ENCODE measurements at places on chromosomes 2 and 18.
A peak's percentile ranks its signal among the peaks of the same experiment; 100 is the strongest.

DNA sequence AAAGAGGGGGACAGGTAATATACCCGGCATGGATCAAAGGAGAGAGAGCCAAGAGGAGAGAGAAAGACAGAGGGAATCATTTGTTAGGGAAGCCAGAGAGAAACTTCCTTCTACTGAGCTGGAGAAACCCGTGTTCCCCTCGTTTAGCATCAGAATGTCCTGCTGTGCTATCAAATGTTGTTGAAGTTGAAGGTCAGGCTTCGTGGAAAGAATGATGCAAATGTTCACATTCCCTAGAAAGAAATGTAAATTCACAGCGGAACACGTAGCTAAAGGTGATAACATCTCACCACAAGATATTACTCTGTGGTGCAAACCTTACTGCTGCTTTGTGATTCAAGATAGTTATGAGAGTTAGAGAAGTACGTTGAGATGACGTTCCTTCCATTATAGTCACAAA, 258.1 kb downstream of the LNPK start:
- no peak for DNase-seq

DNA sequence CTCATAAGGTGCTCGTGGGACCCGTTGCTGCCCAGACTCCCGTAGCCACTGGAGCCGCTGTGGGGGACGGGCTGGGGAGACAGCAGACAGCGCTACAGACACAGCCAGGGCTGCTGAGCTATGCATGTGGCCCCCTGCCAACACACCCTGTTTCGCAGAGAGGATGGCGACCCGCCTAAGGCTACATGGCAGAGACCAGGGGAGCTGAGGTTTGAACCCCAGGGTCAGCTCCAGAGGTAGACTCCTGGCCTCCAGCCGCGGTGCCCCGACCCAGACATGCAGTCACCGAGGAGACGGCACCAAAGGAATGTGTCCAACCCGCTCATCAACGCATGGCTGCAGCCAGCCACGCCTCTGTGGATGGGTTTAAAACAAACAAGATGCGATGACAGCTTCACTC, 21.0 kb upstream of the HES6 start:
- no peak for DNase-seq

- DNase-seq, result no peak
These were observed 1.1 kb downstream of the DNAJC27 start for GRCh38 chr2:24970483-24971285.

- DNase-seq, result no peak
These were observed 250.8 kb upstream of the CTAGE1 start for GRCh38 chr18:22668496-22668895.

DNA sequence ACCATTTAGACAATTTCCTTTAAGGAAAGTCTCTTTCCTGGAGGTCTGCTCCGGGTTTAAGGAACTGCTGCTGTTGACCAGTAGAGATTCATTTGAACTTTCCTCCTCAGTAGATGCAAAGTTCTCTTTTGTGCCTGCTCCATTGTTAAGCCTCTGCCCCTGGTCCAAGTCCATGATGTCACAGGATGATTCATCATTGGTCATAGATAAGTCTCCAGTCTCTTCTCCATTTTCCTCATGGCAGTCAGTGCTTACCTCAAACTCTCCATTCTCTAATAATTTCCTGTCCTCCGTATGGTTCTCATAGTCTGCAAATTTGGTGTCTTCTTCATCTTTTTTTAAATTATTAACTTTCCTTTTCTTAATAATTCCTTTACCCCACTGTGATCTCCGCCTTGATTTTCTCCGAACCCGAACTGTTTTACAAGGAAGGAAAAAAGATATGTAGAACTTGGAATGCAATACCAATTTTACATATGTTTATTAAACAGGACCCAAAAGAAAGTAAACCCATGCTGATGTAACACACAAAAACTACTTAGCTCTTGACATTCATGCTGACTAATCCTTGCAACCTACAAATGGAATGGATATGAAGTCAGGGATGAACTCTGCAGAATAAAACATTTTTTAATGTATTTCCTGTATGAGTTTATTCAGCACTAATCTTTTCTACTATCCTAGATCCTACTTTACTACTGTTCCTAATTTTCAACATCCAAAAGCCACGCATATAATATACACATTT, 169.1 kb downstream of the ATAD2B start:
- DNase-seq, result no peak

DNA sequence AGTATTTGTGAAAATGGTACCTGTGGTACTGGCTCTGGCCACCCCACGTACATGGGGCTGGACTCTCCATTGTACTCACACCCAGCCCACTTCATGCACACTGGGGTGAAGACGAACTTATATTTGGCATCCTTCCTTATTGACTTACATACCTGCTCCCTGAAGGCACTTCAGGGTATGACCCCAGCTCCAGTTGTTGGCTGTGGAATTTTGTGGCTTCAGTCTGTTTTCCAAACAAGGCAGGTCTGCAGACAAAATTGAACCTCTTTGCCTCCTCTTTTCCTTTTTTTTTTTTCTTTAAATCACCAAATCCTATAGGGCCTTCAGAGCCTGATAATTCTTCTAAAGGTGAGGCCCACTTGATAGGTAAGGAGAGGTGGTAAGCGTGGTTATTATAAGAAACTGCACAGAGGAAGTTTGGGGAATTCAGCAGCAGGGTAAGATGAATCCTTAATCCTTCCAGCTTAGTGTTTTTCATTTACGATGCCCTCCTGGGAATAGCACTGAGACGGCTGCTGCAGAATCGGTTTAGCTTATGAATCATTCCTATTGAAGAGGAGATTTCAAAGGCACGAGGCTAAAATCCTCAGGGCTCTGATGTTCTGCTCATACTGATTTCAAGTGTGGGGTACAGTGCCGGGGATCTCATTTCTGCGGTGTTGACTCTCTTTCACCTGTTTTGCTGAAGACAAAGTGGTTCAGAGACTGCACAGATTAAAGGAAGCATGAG, 55.2 kb downstream of the KIF5C start:
- DNase-seq, result no peak

- no peak for DNase-seq
These were observed 74.3 kb upstream of the IGFBP5 start for GRCh38 chr2:216769626-216770025.

GRCh38 chr2:175180701-175181103, 808 bp downstream of the ATP5MC3 start:
- peak; percentile 71 for DNase-seq

DNA sequence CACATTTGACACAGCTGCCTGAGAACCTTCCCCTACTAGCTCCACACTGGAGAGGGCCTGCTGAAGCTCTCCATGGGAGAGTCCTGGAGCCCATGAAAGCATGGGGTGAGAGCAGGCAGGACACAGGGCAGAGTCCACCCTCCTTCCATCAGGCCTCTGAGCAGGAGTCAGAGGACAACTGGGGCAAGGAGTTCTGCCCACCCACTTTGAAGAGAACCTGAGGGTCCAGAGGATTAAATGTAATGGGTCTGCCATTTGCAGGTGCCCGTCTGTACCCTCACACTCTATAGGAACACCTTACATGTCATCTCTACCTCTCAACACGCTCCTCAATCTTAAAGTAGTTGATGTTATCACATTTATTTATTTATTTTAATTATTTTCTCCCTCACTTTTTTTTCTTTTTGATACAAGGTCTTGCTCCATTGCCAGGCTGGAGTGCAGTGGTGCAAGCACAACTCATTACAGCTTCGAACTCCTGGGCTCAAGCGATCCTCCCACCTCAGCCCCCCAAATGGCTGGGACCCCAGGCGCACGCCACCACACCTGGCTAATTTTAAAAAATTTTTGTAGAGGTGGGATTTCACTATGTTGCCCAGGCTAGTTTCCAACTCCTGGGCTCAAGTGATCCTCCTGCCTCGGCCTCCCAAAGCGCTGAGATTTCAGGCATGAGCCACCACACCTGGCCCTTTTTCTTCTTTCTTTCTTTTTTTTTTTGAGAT, 10.2 kb downstream of the ADRA2B start:
- no peak for DNase-seq

DNA sequence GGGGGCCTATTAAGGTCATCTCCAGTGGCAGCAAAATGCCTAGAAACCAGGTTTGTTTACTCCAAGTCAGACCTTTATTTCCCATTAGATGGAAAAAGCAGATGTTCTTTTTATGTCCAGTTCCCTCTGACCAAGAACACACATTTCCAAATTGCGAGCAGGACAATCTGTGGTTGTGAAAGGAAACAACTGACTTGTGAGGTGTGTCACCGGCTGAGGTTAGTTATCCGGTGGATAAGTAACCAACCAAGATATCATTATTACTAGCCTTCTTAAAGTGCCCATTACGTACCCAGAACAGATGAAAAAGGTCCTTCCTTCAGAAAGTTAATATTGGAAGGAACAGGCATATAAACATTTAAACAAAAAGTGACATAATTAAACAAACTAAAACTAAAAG, 112.9 kb downstream of the THADA start:
- DNase-seq, result no peak

DNA sequence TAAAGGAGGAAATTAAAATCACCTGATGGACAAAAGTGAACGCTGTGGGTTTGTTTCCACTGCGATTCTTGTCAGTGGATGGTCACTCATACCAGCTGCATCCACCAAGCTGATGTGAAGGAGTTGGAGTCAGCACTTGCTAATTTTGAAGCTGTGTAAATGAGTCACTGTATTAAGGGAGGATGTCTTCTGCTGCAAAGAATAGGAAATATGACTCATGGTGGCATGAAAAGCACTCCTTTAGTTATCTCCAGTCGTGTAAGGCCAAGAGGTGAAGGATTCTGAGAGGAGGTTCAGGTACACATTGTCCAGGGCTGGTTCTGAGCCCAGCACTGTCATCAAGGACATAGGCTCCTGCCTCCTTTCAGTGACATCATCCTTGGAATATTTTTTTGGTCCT, 71.7 kb upstream of the SKOR2 start:
- DNase-seq, result no peak

GRCh38 chr2:105969552-105969951, 224.5 kb downstream of the UXS1 start:
- DNase-seq, result peak; percentile 42

DNA sequence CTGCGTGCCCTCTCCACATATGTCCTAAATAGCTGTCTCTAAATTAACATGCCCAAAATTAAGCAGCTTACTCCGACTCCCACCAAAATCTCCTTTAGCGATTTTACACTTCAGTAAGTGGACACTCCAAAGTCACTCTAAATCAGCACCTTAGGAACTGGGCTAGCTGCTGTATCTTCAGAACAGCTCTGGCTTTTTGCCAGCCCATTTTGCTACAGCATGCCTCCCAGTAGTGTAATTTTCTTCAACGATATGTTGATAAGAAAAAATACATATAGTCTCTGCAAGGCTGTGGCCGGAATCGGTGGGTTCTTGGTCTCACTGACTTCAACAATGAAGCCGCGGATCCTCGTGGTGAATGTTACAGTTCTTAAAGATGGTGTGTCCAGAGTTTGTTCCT, 291.8 kb upstream of the RGPD4 start:
- DNase-seq, result no peak

GRCh38 chr18:10310626-10311025, 143.8 kb upstream of the APCDD1 start:
- no peak for DNase-seq

GRCh38 chr18:8176109-8176508, 433.1 kb upstream of the RAB12 start:
- DNase-seq, result no peak

DNA sequence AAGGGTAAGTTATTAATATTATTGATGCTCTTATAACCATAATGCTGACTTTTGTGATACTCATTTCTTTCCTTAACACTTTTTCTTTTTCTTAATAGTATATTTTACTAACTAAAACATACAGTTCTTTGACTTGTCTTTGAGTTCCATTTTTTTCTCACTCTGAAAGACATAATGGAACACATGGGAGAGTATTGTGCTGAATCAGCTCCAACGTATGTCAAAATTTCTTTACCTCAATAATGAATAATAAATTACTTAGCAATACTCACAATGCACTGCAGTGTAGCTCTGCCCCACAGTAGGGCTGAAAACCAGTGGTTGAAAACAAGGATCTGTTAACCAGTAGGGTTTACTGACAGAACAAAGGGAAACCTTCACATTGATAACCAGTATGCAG, 40.7 kb downstream of the ACVR1 start:
- no peak for DNase-seq

- DNase-seq, result no peak
These were observed 185.7 kb downstream of the SUCLG1 start for GRCh38 chr2:84273406-84273805.

DNA sequence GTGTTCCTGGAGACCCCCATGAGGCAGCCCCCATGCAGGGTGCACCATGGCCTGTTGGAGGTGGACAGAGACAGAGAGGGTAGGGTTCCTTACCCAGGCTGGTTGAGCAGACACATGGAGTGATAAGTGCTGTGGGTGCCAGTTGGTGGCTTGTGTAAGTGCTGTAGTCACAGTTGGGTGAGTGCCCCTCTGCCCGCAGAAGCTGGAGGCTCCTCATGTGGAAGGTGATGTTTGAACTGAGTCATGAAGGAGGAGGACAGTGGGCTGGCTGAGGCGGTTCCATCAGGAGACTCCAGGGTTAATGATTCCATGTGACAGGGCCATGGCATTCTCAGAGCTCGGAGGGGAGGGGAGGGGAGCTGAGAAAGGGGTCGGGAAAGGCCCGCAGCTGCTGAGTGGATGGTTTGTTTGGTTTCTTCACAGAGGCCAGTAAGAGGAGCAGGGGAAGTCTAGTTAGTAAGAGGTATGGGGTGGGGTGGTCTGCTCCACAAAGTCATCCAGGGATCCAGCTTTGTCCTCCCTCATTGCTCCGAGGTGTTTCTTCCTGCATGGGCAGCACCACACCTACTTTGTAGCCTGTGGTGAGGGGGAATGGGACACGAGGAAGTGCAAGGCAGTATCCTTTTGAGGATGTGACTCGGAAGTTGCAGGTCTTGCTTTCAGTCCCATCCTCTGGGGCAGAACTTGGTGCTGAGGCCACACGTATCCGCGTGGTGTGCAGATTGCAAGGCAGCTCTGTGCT, 13.6 kb downstream of the IMPA2 start:
- no peak for DNase-seq

GRCh38 chr2:13996527-13996926, 636.0 kb upstream of the LRATD1 start:
- no peak for DNase-seq

GRCh38 chr2:32931945-32932709, 14.6 kb upstream of the LTBP1 start:
- no peak for DNase-seq

Data from stimulated activated CD8-positive, alpha-beta memory T cell treated with anti-CD3 and anti-CD28 coated beads, Interleukin-4, amount 100 ng/mL, for 48 hours (primary cell).